AG04450 (cell line): ENCODE measurements at places on chromosomes 4 and X. TPM values are rescaled to one million over a fixed set of nuclear protein-coding genes. Genes with fewer than 3 reads are reported as not detected.

Gene HMX1
- polyA plus RNA-seq: not detected in 2 replicates

GRCh38 chrX:47572773-47573340, 9.4 kb upstream of the TIMP1 start:
- no peak for DNase-seq

DNA sequence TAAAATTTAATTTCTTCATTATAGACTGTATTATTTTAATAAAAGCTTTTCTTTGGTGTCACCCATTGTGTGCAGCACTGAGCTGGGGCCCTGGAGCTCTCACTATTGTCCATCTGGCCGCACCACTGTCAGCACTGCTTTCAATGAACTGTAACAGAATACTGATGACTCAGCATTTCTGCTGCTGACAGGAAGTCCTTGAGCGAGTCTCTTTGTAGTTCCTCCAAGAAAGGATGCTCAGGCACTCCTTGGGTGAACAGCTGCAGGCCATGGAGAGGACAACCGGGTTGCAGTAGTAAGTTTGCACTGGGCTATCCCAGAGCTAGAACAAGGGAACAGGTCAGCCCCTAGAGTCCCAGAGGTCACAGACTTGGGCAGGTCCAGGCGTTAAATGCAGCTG, 81.6 kb downstream of the SORBS2 start:
- DNase-seq: no peak

DNA sequence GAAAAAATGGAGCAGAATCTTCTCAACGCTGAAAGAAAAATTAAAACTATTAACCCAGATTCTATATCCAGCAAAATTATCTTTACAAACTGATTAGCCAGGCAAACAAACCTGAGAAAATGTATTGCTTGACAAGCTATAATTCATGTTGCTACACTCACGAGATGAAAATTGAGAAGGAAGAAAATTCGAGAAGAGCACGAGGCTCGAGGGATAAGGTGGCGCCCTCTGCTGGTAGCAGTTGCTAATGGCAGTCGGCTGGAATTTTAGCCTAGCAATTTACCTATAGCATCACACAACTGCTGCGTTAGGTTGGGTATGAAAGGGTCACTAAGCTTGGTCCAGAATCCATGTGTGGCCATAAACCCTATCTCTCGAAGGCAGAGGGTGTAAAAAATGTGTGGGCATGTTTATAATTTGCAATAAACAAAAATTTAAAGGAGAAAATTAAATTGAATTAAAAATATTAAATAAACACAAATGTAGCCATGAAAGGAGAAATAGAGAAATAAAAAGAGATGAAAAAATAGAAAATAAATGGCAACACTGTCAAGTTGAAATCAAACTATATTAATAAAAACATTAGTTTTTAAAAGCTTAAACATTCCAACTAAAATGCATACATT, 126.6 kb downstream of the PPP4R3C start:
- DNase-seq: no peak

- DNase-seq: no peak
These were observed 87.0 kb downstream of the EFNB1 start for GRCh38 chrX:68915778-68916177.

DNA sequence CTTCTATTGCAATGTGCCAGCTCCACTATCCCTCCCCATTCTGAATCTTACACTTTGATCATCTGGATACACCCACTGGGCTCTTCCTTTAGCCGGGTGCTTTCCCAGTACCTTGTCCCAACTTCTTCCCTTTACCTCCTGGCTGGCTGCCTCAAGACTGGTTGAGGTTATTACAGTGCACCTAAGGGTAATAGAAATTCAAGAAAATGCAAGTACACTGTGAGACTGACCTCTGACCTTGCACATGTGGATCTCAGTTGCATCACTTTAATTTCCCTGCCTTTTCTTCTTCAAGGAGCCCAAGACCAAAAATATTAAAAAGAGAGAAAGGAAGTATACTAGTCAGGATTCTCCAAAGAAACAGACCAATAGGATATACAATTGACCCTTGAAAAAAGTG, 53.9 kb upstream of the NOCT start:
- DNase-seq: no peak

Gene RTL5
- 1.7 and 2.9 TPM in 2 replicates for polyA plus RNA-seq

DNA sequence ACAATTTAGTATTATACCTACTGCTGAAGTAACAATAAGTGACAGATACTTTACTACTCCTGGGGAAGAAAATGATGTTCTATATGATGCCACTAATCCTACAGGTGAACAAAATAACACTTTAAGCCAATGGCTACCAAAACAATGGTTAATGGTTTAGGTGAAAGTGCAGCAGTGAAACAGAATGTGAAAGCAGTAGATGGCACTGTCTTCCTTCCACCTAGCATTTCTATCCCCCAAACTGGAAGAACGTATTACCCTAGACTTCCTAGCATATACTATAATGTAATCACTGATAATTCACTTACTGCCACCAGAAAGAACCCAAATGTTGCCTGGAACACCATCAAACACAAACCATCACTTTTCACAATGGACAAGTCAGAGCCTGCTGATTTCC, 18.9 kb upstream of the CABS1 start:
- DNase-seq: no peak

GRCh38 chr4:153940916-153941315, 152.0 kb upstream of the SFRP2 start:
- DNase-seq: no peak

Gene AKAP14
- not detected in 2 replicates for polyA plus RNA-seq

Gene SCFD2
- 16.4 and 16.6 TPM in 2 replicates for polyA plus RNA-seq

- no peak for DNase-seq
These were observed 3.2 kb downstream of the CASP3 start for GRCh38 chr4:184645904-184646610.

DNA sequence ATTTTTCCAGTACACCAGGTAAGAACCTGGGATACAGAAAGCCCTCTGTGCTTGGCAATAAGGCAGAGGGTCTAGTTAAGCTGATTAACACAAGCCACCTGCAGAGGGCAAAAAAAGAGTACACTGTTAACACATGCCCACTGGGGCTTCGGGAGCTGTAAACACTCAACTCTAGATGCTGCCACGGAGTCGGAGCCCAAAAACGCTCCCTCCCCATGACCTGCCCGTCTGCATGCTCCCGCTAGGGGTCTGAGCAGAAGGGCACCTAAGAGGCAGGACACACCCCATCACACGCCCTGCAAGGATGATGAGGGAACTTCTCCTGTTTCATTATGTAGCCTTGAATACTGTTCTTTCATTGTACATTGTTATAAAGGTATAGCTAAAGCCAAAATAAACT, 715.6 kb upstream of the AADAT start:
- DNase-seq: no peak

Gene CABS1
- polyA plus RNA-seq: not detected in 2 replicates

DNA sequence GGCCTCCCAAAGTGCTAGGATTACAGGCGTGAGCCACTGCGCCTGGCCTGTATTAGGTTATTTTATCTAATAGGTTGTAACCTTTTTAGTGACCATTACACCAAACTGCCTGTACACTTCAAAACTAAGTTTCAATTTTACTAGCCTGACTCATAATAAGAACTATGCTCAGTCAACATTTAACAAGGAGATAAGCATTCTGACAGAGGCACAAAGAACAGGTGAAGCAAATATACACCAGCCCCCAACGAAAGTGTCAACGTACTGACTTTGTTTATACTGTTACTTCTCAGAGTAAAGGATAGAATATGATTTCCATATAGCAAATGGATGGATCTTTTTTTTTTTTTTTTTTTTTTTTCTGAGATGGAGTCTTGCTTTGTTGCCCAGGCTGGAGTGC, 62.8 kb downstream of the SHISA3 start:
- DNase-seq: no peak

DNA sequence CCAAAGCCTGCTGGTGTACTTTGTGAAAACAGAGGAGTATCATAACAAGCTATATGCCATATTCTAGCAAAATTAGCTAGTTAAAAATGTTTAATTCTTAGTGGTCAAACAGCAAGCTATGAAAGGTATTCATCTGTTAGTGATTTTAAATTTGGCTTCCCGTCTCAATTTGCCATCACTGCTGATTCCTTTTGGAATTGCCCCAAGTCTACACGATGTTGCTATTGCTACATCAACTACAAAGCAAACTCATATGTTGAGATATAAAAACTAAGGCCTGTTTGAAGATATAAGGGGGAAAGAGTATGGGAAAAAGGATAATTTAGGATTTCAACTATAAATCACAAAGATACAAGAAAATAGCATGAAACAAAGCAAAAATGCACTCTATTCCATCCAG, 146.1 kb downstream of the COL25A1 start:
- DNase-seq: no peak

- DNase-seq: no peak
These were observed 601.8 kb upstream of the ZFP42 start for GRCh38 chr4:187393531-187394344.

DNA sequence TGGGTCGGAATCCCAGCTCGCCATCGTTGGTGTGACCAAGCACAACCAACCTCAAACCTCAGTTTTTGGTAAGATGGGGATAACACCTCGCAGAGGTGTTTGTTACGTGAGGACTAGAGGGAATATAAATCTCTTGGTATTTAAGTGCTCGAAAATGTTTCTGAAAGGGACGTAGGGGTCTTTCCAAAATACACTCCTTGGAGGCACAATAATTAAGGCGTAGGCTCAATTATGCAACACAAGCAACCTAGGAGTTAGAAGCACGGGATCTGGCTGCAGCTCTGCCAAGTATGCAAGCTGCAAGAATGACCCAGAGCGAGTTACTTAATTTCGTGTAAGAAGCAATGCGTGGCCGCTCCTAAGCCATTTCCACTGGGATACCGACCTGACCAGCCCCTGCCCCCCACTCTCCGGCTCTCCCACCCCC, 552 bp downstream of the ADH5 start:
- DNase-seq: peak; percentile 43

Gene SATL1
- not detected in 2 replicates for polyA plus RNA-seq

DNA sequence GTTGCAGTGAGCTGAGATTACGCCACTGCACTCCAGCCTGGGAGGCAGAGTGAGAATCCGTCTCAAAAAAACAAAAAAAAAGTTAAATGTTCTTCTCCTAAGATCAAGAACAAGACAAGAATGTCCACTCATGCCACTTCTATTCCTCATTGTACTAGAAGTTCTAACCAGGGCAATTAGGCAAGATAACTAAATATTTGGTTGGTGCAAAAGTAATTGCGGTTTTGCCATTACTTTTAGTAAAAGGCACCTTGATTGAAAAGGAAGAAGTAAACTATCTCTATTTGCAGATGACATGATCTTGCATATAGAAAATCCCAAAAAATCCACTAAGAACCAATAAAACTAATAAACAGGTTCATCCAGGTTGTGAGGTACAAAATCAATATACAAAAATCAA, 24.0 kb upstream of the SLC7A3 start:
- DNase-seq: no peak

DNA sequence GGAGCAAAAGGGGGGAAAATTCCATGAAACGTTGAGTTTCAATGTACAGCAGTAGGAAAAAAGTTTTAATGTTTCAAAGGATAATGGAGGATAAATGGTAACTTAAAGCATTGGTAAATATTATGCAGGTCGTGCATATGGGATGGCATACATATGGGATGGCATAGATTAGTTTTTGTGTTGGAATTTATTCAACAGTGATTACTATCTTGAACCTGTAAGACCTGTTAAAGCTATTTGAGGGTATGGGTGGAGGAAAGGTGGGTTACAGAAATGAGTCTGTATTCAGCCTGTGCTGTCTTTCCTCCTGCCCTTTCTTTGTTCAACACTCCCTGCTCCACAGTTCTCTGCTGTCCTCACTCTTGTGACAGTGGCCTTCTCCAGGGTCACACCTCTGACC, 54.6 kb downstream of the ARHGAP10 start:
- no peak for DNase-seq

- no peak for DNase-seq
These were observed 73.2 kb downstream of the TRAPPC11 start for GRCh38 chr4:183732296-183732695.

Gene SYNPO2
- polyA plus RNA-seq: 4.8 and 5.1 TPM in 2 replicates

Gene PABPC4L
- polyA plus RNA-seq: 0.86 and 1.3 TPM in 2 replicates
